Kidney capillary endothelial cell (primary cell): ENCODE measurements at places on chromosomes 7 and 10.

DNA sequence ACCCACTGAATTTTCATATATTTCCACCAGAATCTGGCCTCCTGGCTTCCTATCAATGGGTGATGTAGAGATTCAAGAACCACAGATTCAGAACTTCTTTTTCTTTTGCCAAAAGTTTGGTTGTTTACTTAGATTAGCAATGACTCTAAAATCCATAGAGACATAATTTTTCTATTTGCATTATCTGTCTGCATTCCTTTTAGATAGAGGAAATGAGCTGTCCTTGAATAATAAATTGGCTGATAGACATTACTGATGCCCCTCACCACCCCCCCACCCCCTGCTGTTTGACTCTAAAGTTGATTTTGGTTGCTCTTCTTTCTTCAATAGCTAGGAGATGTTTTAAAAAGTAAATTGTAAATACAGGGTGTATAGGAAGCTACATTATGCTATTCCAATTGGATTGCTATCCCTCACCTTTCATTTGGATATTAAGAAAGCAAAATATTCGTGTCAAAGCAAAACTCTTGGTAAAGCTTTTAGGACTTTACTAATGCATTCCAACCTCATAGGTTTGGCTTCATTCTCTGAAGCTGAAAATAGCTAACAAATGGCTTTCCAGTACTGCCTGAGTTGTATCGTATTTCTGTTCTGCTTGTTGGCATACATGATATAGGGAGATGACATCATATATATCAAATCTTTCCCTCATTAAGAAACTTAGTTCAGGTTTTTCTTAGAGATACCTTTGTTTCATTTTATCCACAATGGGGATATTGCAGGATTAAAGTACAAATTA lies 606.0 kb downstream of the ARL4A start:
- no peak for DNase-seq

DNA sequence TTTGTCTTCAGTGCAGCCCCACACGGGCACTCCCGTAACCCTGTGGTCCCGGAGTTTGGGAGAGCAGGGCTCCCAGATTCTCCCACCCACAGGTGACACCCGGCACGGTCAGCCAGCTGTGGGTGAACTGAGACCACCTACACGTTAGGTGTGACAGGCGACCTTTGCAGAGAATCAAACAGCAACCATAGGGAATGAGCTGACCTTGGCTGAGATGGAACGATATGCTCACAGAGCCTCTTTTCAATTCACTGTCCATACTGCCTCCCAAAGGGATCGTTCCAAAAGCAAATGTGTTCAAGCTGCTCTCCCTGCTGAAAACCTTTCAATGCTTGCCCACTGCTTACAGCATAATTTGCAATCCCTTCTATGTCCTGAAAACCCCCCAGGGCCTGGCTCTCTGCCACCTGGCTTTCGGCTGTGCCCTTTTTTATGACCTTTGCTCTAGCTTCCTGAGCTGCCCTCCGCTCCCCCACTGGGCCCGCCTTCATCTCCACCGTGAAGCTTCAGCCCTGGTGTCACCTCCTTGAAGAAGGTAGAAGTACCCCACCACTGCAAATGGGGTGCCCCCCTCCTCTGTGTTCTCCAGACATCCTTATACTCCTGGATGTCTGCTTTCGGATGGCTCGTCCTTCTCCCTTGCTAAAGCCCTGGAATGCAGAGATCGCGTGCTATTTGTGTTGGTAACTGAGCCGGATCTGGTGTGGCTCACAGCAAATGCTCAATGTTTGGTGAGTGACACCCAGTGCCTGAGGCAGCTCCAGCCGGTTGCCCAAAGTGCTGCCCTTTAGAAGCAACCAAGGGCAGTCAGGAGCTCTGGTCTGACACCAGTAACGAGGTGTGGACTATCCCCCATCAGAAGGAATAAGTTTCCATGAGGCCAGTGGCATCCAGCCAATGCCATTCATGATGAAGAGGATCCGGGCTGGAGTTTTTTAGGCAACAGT lies 90.4 kb downstream of the KIAA1549 start:
- no peak for DNase-seq

DNA sequence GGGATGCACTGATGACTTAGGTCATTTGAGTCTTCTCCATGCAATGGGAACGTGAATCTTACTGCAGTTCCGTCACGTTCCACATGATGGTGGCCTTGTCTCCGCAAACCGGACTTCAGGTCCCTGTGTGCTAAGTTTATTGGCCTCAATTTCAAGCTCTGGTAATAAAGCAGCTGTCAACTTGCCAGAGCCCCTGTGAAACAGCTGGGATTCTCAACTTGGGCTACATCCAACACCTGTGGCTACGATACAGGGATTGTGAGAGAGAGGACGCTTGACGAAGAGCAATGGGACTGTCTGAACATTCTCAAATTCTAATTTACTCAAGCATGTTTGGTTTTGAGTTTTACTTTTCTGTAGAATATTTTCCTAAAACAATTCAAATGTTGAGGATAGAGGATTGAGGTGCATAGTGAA lies 174.2 kb downstream of the PTN start:
- DNase-seq = peak; percentile 36

DNA sequence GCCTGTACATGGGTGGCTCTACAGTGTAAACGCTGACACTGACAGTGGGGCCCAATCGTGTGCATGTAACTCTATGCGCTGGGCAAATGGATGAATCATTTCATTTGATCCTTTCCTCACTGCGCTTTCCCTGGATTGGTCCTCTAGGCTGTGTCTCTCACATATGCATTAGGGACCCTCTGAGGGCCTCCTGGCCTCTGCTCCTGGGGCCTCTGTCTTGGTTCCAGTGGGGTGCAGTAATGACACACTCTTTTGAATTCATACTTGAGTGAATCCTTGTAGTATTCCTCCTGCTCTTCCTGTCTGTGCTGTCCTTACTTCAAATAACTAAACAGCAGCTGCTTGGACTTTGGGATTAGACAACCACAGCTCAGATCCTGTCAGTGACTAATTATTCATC lies 176.5 kb upstream of the ADO start:
- DNase-seq = no peak

DNA sequence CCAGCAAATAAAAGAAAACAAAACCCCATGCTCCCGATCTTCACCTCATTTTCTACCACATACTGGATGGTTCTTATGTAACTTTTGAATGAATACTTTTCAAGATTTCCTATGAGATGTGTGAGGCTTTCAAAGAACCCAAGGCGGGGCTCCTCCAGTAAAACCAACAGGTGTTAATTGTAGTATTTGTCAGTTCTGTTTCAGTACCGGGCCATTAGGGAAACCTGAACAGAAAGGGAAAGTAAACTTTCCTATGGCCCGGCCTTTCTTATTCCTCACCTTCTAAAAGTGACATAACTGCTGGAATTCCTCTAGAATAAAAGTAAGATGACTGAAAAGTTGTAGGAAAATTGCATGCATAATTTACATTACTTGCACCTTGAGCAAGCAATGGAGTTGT lies 672.9 kb downstream of the MAGI2 start:
- DNase-seq = no peak
